Stimulated activated CD8-positive, alpha-beta memory T cell treated with anti-CD3 and anti-CD28 coated beads, Interleukin-7, amount 100 ng/mL, for 48 hours (primary cell): ENCODE measurements at places on chromosomes 4 and X.
A peak's percentile ranks its signal among the peaks of the same experiment; 100 is the strongest.

DNA sequence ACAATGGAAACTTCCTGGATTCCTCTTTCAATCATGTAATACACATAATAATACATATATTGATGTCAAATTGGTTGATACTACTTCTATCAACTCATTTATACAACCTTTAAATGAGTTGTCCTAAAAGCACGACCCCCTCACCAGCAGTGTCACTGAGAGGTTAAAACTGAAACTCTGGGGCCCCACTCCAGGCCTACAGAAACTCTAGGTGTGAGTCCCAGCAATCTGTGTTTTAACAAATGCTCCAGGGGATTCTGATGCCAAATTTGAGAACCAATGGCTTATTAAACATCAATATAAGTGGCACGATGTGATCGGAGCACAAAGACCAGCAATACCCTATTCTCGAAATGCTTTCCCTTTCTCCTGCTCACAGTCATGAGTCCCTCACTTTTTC is 47.9 kb downstream of the ATP8A1 start:
- DNase-seq = no peak

DNA sequence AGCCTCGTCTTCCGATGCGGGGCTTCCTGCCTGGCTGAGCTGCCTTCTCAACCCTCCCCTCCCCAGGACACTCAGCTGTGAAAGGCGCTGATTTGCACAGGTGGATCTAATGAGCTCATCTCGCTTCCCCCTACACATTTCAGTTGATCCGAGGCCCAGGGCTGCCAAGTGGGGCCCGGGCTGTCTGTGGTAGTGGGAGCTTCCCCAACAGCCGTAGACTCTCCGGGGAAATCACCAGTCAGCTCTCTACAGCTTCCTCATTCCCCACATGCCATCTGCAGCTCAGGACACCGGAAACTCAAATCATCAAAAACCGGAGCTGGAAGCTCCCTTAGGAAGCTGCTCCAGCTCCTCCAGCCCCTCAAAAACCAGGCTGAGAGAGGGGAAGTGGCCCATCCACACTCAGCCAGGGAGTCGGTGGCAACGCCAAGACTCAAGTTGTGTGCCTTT is 56.2 kb downstream of the SMIM20 start:
- no peak for DNase-seq

- no peak for DNase-seq
These were observed 670.1 kb upstream of the LCORL start for GRCh38 chr4:18691431-18692200.

GRCh38 chr4:95732061-95732460 is 107.8 kb upstream of the PDHA2 start:
- DNase-seq = no peak

DNA sequence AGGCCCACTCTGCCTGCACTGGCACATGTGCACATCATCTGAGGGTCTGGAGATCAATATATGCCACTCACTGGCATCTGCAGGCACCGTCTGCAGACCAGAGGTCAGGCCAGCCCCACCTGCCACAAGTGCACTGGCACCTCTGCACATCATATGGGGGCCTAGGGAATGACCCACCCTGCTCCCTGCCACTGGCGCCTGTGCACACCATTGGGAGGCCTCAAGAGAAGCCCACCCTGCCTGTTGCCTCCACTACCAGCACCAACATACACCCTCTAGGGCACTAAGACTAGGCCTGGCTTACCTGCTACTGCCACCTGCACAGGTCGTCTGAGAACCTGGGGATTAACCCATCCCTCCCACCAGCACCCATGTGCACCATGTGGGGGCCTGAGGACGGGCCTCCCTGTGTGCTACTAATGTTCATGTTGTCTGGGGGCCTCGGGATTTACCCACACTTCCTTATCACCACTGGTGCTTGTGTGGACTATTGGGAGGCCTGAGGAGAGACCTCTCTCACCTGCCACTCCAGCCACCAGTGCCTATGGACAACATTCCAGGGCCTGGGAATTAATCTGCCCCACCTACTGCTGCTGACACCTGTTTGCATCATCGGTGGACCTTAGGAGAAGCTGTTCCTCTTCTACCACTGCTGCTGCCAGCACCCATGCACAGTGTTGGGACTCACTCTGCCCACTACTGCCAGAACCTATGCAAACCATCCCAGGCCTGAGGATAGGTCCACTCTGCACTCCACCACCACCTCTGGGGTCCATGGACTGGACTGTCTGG is 113.7 kb downstream of the REELD1 start:
- DNase-seq = no peak

- no peak for DNase-seq
These were observed 41.5 kb downstream of the F8 start for GRCh38 chrX:154981116-154981411.

GRCh38 chrX:63350465-63350877 is 661 bp downstream of the SPIN4 start:
- DNase-seq = peak; percentile 4

GRCh38 chr4:103012551-103012950 is 7.0 kb downstream of the SLC9B1 start:
- DNase-seq = no peak

DNA sequence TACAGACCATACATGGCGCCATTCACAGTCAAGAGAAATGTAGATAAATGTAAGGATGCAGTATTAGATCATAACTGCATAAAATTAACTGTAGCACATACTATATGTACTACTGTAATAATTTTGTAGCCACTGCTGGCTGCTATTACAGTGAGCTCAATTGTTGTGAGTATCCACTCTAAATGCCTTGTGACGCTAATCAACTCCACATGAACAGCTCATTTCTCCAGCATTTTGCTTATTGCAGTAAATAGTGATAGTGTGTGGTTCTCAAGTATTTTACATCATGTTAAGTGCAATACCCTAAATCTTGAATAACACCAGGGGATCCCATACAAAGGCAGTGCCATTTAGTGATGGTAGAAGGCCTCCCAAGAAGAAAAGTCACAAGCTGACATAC is 21.2 kb downstream of the FGFBP1 start:
- no peak for DNase-seq

- DNase-seq = no peak
These were observed 89.1 kb downstream of the LARP7 start for GRCh38 chr4:112726041-112726440.

- DNase-seq = no peak
These were observed 29.4 kb upstream of the OPHN1 start for GRCh38 chrX:68462653-68463052.

DNA sequence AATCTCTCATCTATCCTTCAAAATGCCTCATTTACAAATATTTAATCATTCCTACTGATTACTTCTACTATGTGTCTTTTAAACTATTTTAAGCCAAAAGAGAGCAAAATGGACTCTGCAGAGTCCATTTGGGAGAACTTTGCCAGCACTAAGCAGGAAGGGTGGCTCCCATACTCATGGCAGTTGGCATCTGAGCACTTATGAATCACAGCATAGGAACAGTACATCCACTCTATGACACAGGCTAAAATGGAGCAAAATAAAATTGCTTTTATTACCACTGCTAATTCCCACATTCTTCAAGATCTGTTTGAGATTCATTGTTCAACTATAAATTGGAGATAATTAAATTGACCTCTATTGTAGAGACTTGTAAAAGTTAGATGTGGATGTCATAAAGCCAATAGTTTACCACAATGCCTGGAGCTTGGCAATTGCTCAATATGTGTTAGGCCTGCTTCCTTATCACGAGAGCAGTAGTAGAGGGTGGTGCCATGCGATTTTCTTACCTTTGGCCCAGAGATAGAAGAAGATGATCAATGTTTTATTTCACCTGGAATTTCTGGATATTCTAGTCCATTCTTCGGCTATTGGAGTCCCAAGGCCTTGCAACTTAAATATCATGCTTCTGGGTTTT is 19.1 kb downstream of the HPGD start:
- DNase-seq = no peak

GRCh38 chrX:149371986-149372385 is 133.1 kb downstream of the IDS start:
- no peak for DNase-seq

DNA sequence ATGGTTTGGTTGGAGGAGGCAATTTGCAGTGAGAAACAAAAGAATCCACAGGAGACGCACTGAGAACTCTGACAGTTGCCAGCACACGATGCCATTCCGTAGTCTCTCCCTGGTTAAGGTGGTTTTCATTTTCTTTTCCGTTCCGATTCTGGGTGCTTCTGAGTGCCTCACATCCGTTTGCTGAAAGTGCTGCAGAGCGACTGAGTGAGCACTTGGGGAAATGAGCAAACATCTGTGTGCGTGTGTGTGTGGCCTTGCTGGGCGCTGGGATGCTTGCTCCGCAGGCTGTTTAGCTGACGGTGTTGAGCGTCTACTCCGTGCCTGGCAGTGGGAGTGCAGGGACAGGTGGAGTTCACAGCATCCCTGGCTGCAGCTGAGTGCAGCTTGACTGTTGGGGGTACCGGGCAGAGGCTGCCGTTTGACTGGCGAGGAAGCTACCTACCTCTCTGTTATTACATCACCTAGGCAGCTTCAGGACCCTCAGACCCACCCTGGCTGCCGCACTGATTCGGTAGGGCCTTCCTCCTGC is 49.3 kb downstream of the SORCS2 start:
- DNase-seq = no peak

GRCh38 chr4:135573251-135573650 is 1371.7 kb upstream of the PABPC4L start:
- no peak for DNase-seq

DNA sequence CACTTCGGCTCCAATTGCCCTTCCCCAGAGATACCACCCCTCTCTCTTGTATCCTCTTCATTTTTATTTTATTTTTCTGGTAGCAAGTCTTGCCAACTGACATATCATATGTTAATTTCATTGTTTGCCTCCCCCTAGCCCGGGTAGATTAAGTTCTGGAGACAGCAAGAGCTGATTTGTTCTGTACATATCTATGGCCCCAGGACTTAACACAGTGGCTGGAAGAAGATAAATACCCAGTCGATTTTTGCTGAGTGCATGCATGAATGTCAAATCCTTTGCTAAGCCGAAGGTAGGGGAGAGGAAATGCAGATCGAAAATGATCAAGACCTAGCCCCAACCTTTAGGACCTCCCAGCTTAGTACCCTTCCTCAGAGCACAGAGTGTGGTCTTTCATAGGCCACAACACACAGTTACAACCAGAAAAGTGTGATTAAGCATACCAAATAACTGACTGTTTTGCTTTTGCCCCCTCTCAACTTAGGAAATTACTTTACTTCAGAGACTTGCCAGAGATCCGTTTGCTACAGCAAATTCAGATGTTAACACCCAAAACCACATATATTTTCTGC is 58.7 kb upstream of the KLF3 start:
- DNase-seq = no peak

GRCh38 chr4:54497947-54498346 is 159.8 kb upstream of the KIT start:
- DNase-seq = no peak

DNA sequence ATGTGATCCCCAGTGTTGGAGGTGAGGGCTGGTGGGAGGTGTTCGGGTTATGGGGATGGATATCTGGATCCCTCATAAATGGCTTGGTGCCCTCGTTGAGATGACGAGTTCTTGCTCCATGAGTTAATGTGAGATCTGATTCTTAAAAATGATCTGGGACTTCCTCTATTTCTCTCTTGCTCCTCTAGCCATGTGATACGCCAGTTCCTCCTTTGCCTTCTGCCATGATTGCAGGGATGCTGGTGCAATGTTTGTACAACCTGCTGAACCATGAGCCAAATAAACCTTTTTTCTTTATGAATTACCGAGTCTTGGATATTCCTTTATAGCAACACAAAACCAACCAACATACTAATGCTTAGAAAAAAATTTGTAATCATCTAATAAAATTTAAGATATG is 56.6 kb downstream of the STAP1 start:
- no peak for DNase-seq
